ENCODE measurements at places on chromosomes 12 and 14.
A peak's percentile ranks its signal among the peaks of the same experiment; 100 is the strongest.

- peak; percentile 19 for DNase-seq
These were observed 499 bp downstream of the TOGARAM1 start for GRCh38 chr14:44962334-44963043.

GRCh38 chr12:128021561-128021960, 245.4 kb upstream of the TMEM132C start:
- no peak for DNase-seq

GRCh38 chr14:33916663-33917565, 34.0 kb downstream of the EGLN3 start:
- no peak for DNase-seq

DNA sequence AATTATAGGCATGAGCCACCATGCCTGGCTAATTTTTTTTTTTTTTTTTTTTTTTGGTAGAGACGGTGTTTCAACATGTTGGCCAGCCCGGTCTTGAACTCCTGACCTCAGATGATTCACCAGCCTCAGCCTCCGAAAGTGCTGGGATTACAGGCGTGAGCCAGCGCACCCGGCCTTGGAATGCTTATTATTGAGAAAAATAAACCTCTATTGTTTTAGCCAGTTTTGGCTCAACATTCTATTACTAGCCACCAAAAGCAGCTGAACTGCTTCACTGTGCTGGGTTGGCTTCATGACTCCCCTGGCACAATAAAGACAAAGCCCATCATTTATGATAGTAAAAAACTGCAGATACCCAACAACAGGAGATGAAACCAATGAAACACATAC, 93.5 kb upstream of the CEP83 start:
- DNase-seq = no peak

GRCh38 chr12:29983851-29984250, 200.1 kb upstream of the TMTC1 start:
- DNase-seq = no peak

- peak; percentile 15 for DNase-seq
These were observed 711 bp downstream of the SBNO1 start for GRCh38 chr12:123363740-123364531.

DNA sequence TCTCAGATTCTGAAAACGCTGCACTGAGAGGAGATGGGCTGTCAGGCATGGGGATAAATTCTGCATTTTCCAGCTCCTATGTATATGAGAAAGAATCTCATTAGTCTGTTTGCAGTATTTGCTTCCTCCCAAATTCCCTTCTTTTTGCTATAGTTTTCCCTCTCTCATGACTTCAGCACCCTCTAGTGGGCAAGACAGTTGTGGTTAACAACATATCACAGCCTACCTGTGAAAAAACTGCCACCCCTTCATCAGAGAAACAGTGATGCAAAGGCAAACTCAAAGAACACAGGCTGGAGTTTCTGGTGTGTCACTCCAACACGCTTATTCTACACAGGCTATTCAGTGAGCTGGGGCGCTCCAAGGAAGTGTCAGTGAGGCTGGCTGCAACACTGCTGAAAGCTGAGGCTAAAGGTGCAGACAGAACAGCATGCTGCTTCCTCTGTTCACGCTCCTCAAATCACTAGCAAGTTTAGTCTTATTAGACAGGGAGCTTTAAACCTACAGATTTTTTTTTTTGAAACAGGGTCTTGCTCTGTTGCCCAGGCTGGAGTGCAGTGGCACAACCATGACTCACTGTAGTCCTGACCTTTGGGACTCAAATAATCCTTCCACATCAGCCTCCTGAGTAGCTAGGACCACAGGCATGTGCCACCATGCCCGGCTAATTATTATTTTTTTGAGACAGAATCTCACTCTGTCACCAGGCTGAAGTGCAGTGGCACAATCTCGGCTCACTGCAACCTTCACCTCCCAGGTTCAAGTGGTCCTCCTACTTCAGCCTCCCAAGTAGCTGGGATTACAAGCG, 19.3 kb downstream of the ZC2HC1C start:
- DNase-seq = peak; percentile 25

- DNase-seq = no peak
These were observed 957.1 kb downstream of the DIO2 start for GRCh38 chr14:79254069-79254775.

DNA sequence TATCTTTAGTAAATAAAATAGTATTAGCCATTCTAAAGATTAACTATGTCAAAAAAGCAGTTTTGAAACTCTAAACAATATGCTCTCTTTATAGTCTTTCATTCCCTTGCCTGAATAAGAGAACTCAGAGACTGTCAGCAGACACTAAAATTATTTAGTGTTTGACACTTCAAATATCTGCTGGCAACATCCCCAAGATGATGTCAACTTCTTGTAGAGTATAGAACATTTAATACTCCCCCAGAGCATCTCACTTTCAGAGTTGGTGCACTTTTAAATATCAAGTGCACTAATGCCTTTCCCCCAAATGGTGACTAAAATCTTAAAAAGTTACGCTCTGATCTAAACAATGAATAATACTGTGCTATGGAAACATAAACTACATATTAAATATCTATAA, 374.9 kb downstream of the SLC6A15 start:
- no peak for DNase-seq

DNA sequence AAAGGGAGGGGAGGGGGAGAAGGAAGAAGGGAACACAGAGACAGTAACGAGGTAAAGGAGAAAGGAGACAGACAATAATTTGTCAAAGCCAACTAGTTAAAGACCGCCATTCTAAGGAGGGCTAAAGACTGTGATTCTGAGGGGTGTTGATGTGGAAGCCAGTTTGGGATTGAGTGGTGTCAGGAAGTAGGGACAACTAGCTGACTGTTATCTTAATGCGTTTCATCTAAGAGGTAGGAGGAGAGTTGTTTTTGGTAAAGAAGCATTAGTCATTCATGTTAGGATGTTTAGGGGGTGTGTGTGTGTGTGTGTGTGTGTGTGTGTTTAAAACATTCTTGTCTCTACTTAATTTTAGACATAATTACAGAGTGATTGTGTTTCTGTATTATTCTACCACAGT, 95.0 kb downstream of the INSM2 start:
- DNase-seq = no peak

DNA sequence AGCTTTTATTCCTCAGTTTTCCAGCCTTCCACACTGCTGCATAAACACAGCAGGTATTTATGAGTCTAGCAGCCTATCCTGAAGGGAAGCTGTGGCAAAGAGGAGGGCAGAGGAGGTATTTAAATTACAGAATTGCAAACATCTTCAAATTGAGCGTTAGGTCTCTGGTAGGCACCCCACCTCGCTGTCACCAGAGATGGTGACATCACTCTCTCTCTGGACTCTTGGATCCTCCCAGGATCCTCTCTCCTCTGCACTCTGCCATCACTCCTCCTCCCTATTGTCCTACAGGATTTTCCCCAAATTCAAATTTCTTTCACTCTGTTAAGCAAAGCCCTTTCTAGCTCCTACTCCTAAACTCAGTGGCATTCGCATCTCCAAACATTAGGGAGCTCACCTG, 6.7 kb downstream of the PLEKHD1 start:
- no peak for DNase-seq

- DNase-seq = no peak
These were observed 37.2 kb downstream of the RDH12 start for GRCh38 chr14:67738740-67739504.

GRCh38 chr14:90111895-90112534, 50.2 kb downstream of the KCNK13 start:
- DNase-seq = no peak

DNA sequence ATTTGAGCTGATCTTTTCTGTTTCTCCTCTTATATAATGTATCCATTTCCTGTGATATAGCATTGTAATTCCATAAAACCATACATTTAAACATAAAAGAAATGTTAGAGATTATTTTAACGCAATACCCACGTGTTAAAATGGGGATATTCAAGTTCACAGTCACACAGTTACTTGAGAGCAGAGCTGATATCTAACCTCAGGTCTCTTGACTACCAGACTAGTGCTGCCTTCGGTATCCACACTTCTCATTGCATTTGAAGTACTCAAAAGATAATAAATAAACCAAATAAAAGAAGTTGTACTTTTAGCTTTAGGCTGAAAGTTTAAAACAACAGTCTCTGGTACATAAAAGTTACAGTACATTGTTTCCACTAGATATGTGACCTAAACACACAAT, 2.9 kb downstream of the CLECL1 start:
- no peak for DNase-seq

- DNase-seq = no peak
These were observed 3.2 kb downstream of the WDR89 start for GRCh38 chr14:63638493-63638892.

DNA sequence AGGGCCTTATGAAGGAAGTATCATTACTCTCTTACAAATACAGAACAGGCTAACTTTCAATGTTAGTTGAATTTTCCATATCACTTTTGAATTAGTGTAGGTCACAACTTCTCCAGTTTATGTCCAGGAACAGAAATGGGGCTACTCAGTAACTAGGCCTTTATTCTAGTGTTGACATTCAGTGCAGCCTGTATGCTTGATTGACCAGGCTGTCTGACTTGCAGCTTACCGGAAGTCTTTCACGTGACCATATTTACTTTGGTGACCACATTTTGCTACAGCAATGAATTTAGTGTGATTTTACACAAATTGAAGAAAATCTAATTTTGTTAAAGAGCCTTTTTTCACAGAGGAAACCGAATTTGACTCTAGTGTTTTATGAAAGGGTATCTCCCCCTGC, 12.4 kb downstream of the MTERF2 start:
- DNase-seq = no peak

GRCh38 chr12:81930037-81930436, 170.9 kb upstream of the PPFIA2 start:
- DNase-seq = no peak

DNA sequence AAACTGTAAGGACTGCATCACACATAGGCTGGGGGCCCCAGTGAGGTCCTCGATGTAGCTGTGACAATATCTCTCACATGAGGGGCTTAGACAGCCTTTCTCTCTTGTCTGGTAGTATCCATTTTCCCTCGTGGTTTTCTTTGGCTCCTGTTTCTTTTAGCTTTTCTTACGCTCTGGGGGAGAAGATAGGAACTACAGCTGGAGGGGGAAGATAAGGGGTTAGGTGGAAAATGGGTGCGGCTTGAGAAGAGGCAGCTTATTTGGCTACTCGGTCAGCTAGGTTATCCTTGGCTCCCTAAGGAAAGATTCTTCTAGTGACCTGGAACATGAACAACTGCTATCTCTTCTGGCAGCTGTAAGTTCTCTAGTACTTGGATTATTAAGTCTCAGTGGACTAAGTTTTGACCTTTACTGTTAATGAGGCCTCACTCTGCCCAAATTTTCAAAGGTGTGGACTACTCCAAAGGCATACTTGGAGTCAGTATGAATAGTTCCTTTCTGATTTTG, 28.7 kb upstream of the CPNE8 start:
- DNase-seq = no peak

DNA sequence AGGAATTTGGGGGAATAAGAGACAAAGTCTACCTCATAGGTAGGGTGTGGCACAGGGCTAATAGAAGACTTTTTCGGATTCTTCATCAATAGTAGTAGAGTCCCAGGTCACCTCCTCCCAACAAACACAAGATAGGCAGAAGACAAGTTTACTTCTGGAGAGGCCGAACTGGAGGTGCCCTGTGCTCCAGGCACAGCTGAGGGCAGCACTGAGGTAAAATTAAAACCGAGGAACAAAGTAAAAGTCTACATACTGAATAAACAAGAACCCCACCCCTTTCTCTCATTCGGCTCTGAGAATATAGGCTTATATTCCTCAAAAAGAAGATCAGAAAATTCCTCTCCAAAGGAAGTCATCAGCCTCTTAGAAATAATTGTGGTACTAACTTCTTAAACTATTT, 161.5 kb downstream of the SEC23A start:
- no peak for DNase-seq

DNA sequence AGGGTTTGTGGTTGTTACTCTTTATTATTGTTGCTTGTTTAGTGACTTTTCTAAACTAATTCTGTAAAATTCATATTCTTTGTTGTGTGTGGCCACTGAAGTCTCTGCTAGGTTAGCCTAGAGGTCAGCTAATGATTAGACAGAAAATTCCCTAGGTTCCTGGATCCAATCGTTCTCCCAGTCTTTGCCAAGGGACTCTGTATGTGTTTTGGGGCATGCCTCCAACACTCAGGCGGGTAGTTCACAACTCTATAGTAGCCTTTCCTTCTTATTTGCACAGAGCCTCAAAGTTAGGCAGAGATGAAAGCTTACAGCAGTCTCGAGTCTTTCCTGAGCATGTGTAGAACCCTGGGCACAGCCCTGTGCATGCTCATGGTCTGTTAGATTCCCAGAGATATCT, 32.7 kb upstream of the RIN3 start:
- DNase-seq = no peak

- DNase-seq = no peak
These were observed 179.7 kb downstream of the SLC6A15 start for GRCh38 chr12:84732828-84733340.

DNA sequence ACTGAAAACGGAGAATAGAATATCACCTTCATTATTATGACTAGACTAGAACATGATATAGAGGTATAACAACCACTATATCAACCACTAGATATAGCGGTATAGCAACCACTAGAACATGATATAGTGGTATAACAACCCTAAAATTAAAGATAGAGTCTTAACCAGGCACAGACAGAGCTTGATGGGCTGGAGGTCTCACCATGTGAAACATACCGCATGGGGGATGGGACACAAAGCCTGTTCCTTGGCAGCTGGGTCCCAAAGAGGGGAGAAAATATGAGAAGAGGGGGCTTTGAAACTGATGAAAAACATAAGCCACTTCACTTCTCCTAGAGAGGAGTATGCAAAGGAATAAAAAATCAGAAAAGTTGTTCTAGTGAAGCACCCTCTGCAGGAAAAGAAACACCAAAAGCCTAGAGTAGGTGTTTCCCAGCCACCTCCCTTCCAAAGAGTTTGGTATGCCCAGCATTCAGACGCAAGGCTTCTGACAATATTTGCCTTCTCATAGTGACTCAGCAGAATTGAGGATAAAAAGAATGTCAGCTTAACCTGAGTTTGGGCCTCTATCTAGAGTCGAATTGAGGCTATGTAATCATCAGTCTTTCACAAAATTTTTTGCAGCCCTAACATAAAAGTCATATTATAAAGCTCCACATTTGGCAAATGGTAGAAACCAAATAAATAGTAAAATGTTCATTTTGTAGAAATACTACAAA, 316.4 kb downstream of the NOVA1 start:
- DNase-seq = no peak

- no peak for DNase-seq
These were observed 195.2 kb upstream of the CRY1 start for GRCh38 chr12:107288414-107289127.

DNA sequence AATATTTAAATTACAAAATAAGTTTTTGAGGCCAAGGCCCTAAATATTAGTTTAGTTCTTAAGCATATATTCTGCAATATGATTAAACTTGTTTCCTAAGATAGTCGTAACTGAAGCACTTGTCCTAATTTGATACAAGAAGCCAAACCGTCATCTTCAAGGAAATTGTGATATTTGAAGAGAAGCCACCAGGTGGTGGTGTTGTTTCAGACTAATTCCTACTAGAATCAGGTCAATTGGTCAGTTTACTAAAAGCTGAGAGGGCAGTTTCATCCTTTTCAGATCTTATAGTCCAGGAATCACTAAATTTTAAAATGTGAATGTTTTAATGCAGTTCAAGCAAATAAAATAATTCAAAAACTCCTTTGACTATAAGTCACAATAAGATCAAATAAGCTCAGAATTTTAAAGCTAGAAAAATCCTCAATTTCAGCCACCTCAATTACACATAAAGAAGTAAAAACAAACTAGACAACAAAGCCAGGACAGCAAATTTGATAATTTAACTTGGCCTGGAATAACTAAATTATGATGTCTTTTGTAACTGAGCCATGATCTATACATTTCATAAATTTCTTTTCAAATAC, 7.1 kb upstream of the ARL1 start:
- no peak for DNase-seq

GRCh38 chr12:29692237-29692636, 91.5 kb downstream of the TMTC1 start:
- DNase-seq = no peak

- DNase-seq = no peak
These were observed 11.8 kb downstream of the FNTB start for GRCh38 chr14:64998455-64998931.

Measured in stimulated activated CD4-positive, alpha-beta T cell treated with anti-CD3 and anti-CD28 coated beads, Interleukin-4, amount 100 ng/mL, for 4 hours (primary cell).